ENCODE measurements at places on chromosomes 1 and 21.

DNA sequence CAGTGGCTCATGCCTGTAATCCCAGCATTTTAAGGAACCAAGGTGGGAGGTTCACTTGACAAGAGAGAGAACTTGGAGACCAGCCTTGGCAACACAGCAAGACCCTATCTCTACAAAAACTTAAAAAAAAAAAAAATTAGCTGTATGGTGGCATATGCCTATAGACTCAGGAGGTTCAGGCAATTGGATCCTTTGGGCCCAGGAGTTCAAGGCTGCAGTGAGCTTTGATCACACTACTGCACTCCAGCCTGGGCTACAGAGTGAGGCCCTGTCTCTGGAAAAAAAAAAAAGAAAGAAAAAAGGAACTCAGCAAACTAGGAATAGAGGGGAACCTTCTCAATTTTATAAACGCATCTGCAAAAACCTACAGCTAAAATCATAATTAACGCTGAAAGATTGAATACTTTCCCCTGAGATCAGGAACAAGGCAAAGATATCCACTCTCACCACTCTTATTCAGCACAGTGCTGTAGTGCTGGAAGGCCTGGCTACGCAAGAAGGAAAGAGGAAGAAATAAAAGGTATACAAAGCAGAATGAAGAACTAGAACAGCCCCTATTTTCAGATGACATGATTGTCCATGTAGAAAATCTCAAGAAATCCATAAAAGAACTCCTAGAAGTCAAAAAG is 21.6 kb downstream of the HSF2BP start:
- DNase-seq = no peak

GRCh38 chr1:18668750-18669404 is 38.2 kb downstream of the PAX7 start:
- no peak for DNase-seq

DNA sequence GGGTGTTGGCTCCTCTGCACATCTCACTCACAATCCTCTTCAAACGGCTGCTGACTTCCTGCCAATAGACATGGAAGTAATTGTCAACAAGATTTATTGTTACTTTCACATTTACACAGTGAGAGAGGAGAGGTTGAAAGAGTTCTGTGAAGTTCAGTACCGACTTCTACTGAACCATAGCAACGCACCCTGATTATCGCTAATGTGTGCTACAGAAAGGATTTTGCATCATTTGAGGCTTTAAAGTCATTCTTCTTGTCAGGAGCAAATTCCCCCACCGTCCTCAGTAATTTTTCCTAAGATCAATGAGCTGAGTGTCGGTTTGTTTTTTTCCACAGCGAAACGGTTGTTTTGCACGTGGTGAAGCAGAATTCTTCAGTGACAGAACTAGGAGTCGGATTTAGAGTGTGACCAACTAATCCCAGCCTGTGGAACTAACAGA is 361.0 kb downstream of the ADGRL2 start:
- no peak for DNase-seq

GRCh38 chr1:22449636-22450035 is 2.0 kb upstream of the ZBTB40 start:
- DNase-seq = no peak

- DNase-seq = no peak
Measured at GRCh38 chr1:2977886-2978611, 43.2 kb upstream of the ACTRT2 start.

DNA sequence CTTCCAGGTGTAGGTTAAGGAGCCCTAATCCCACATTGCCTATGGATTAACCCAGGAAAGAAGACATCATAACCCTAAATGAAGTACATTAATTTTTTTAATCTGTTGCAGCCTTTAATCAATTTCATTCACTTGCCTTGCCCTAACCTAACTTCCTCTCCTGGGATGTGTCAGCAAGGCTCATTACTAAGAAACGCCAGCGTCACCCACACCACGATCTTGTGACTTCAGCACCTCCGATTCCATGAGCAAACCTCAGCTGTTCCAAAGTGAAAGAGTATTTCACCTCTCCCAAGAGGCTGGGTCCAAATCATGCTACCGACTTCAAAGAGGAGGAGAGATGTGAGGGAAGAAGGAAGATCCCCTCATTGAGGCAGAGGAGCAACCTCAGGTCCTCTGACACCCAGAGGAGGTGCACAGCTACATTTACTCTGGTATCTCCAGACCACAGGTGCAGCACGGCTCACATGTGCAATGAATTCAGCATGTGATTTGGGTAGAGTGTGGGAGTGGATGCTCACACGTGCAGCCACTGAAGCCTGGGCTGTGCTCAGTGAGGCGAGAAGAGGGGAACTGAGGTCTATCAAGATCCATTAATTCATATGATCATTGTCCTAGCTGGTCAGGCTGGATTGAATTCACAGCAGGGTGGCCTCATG is 134.1 kb downstream of the SLC30A10 start:
- DNase-seq = no peak

DNA sequence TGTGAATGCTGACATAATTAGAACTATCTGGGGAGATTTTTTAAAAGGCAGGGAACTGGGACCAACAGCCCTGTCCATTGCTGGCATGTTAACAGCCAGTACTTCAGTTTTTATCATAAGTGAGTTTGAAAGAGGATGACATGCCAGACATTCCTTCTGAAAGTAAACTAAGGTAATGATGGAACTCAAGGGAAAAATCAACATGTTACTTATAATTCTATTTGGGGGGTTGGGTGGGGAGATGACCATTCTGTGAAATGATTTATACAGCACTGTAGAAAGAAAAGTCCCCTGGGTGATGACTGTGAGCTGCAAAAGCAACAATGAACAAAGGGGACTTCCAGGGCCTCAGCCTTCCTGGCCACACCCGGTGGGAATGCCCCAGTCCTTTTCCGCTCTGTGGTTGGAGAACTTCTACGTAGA is 5.4 kb upstream of the LAMC2 start:
- DNase-seq = no peak

DNA sequence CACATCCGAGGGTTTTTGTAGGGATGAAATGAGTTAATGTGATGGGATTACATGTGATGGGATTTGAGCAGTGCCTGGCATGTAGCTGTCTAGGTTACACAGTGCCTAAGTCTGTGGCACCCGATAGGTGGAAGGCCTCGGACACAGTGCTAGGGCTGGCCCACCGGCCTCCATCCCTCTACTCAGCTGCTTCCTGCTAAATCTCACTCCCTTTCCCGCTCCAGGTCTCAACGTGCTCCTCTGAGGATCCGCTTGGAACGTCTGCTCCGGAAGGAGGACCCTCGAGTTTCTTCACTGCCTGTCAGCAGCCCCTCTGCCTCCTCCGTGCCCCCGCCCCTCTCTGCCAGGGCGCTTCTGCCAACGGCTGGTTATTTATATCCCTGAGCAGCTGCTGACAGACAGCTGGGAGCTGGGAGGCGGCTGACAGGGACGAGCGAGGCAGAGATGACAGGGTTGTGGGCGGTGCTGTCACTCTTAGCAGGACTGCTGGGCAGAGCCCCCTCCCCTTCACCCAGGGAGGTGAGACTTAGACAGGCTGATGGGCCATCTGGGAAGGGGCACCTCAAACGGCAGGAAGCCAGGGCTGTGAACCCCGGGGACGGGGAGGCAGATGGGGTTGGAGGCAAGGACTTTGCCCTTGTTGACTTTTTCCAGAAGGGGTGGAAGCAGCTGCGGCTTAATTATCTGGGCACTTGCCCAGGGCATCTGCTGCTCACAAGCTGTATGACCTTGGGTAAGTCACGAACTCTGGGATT is 26.6 kb upstream of the LRRN2 start:
- no peak for DNase-seq

DNA sequence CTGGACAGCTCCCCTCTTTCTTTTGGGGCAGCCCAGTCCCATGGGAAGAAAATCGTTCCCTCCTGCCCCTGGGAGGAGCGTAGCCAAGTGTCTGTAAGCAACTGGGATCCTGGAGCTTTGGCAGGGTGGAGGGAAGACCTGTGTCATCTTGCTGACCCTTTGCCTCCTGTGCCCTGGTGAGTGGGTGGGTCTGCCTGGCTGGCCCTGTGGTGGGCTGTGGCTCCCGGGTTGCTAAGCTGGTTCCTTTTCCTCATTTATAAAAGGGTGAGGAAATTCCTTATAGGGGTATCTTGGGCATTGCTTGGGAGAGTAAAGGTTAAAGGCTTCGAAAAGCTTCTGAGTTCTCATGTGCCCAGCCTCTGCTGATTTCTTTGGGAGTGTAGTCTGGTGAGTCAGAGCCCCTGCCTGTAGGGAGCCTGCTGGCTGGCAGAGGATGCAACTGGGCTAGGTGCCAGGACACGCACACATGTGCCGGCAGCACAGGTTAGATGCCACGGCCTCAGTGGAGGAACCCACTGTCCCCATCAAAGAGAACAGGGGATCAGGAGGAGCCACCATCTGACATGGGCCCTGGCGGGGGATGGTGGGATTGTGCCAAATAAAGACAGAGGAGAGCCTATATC is 85.2 kb downstream of the ARHGEF10L start:
- DNase-seq = no peak

DNA sequence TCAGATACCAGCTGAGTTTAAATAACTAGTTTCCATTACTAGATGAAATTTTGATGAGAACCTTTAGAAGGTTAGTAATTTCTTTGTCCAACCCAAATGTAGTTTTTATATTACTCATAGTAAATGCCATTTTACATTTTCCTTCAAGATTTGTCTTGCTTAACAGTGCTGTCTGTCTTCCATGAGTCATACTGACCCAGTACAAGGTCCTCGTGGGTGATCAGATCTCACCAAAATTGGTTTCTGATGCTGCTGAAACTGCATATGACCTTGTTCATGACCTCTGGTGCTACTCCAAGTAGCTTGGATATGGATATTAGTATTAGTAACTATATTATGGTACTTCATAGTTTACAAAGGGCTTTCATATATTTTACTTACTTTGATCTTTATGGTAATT is 207.1 kb downstream of the RYR2 start:
- DNase-seq = no peak

GRCh38 chr1:150410582-150411101 is 46.7 kb downstream of the RPRD2 start:
- DNase-seq = no peak

GRCh38 chr21:38171723-38172344 is 85.0 kb upstream of the KCNJ15 start:
- no peak for DNase-seq

DNA sequence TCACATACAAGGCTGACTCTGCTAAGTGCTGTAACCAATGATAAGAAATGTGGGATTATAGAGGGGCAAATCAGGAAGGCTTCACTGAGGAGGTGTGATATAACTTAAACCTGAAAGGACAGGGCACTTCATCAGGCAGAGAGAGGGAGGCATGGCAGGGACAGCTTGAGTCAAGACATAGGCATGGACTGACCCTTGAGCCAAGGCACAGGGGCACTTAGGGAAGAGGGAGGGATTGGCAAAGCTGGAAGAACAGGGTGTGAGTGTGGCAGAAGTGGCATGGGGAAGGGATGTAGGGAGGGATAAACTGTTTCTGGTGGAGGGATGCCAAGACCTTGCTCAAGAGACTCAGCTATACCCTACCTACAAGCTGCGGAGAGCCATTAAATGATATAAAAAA is 81.3 kb downstream of the PLXNA2 start:
- DNase-seq = no peak

DNA sequence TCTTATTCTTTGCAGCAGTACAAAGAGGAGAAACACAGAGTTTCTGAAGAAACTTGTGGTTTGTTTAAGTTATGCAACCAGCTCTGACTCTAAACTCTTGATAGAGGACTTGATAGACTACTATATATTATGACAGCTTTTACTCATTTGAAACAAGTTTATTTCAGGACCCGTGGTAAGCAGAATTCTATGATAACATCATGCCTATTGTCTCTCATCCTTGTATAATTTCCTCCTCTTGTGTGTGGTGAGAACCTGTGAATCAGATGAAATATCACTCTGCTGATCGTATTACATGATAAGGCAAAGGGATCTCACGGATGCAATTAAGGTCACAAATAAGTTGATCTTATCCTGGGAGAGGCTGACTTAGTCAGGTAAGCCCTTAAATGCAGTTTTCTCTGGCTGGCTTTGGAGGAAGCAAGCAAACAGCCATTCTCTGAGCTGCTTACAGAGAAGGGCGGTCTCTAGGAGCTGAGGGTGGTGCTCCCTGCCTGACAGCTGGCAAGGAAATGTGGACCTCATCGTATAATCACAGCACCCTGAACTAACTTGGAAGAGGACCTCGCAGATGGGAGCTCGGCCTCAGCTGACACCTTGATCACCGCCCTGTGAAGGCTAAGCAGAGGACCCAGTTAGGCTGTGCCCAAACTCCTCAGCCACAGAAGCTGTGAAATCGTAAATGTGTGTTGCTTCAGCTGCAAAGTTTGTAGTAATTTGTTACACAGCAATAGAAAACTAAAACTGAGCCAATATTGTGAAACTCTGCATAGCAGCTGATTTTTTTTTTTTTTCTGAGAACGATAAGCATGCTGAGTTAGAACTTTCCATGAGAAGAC is 151.1 kb upstream of the DPT start:
- DNase-seq = no peak

- no peak for DNase-seq
Measured at GRCh38 chr21:33374450-33375096, 28.6 kb upstream of the IFNGR2 start.

- DNase-seq = peak; percentile 20
Measured at GRCh38 chr1:27525296-27526272, 35.6 kb upstream of the WASF2 start.
